D341Med (cell line): ENCODE measurements at places on chromosomes 11 and 22.

GRCh38 chr22:49737101-49737551 is 90.5 kb downstream of the BRD1 start:
- no peak for DNase-seq

GRCh38 chr11:107741044-107741823 is 29.4 kb upstream of the SLN start:
- DNase-seq, result no peak

GRCh38 chr22:25137577-25138525 is 61.8 kb upstream of the CRYBB3 start:
- no peak for DNase-seq

- DNase-seq, result no peak
Measured at GRCh38 chr11:70303070-70303469, 32.6 kb downstream of the PPFIA1 start.

DNA sequence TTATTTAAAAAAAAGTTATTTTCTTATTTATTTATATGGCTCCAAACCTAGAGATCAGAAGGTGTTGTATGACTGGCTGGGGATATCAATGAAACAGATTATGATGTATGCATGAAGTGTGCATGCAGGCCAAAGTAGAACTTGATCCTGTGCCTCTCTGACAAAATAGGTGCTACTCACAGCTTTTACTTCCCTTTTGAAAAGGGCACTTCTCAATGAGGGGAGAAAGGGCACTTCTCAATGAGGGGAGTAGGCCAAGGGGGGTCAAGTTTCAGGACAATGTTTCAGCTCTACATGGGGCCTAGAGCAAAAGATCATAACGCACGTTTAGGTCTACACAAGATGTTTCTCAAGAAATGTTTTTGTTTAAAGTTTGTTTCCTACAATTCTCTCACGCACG is 397.5 kb downstream of the ETS1 start:
- no peak for DNase-seq

GRCh38 chr11:124791626-124792341 is 8.4 kb downstream of the MSANTD2 start:
- DNase-seq, result no peak

GRCh38 chr22:35870517-35871293 is 153.0 kb downstream of the APOL5 start:
- no peak for DNase-seq

- DNase-seq, result no peak
Measured at GRCh38 chr11:18282626-18283025, 16.6 kb downstream of the SAA1 start.

- no peak for DNase-seq
Measured at GRCh38 chr11:79263001-79263400, 177.8 kb downstream of the TENM4 start.

- no peak for DNase-seq
Measured at GRCh38 chr22:22144858-22145257, 99.7 kb upstream of the VPREB1 start.
